Camera-type eye (tissue), 1 donor: ENCODE measurements at places on chromosomes 12 and 14. TPM values are rescaled to one million over a fixed set of nuclear protein-coding genes. Genes with fewer than 3 reads are reported as not detected.

BICD1 gene
- total RNA-seq: 49.5 TPM

ANKS1B gene
- 83.8 TPM for total RNA-seq

KRT85 gene
- total RNA-seq: 0.27 TPM

TAS2R7 gene
- not detected for total RNA-seq

KLRC1 gene
- total RNA-seq: 0.27 TPM

POLE2 gene
- 14.3 TPM for total RNA-seq

RFX4 gene
- 0.11 TPM for total RNA-seq

REP15 gene
- total RNA-seq: 1.4 TPM

TAS2R9 gene
- not detected for total RNA-seq

TROAP gene
- 6.2 TPM for total RNA-seq

CACNA1C gene
- total RNA-seq: 16.3 TPM

DPPA3 gene
- not detected for total RNA-seq

SLC10A1 gene
- total RNA-seq: not detected

NFATC4 gene
- total RNA-seq: 67.8 TPM

TAS2R31 gene
- total RNA-seq: 30.5 TPM

LMNTD1 gene
- not detected for total RNA-seq

FLRT2 gene
- total RNA-seq: 89.6 TPM

IRAK3 gene
- 12.0 TPM for total RNA-seq

PNMA1 gene
- 83.5 TPM for total RNA-seq

ZNF891 gene
- total RNA-seq: 9.5 TPM

CMKLR1 gene
- total RNA-seq: 4.0 TPM

NTS gene
- total RNA-seq: 1.8 TPM

KIF26A gene
- 31.3 TPM for total RNA-seq

EMP1 gene
- total RNA-seq: 189 TPM

RASAL1 gene
- 2.9 TPM for total RNA-seq

UNC119B gene
- 40.7 TPM for total RNA-seq

MBD6 gene
- 52.1 TPM for total RNA-seq

KIF5A gene
- total RNA-seq: 30.1 TPM

TSPAN9 gene
- total RNA-seq: 196 TPM

PRMT5 gene
- 56.5 TPM for total RNA-seq

TAS2R46 gene
- total RNA-seq: 15.8 TPM
